Kidney capillary endothelial cell (primary cell): ENCODE measurements at places on chromosomes 6 and 20.

DNA sequence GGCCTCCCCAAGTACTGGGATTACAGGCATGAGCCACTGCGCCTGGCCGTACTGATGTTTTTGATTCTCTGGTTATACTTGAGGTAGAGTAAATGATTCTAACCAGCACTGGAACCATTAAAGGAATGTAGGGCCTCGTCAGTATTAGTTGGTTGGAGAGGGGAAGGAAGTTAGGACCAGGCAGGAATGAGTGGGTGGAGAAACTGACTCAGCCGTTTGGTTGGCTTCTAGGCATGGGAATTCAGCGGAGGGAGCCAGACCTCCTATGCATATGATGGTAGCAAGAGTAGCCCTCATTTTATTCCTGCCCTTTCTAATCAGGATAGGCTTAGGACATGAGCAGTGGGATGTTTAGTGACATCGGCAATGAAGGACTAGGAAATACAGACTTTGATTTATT lies 19.0 kb upstream of the SERINC3 start:
- peak; percentile 72 for DNase-seq

GRCh38 chr6:44072452-44072958 lies 54.7 kb downstream of the MRPL14 start:
- no peak for DNase-seq

DNA sequence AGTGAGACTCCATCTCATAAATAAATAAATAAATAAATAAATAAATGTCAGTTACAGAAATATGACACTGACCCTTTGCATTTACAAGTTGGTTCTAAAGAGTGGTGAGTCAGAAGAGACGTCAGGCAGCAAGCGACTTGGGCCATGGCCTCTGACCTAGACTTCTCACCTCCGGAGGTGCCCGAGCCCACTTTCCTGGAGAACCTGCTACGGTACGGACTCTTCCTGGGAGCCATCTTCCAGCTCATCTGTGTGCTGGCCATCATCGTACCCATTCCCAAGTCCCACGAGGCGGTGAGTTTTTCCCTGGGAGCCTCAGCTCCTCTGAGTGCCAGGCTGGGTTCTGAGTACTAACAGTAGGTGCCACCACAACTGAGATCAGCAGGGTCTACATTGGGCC lies 11.7 kb downstream of the MANBAL start:
- DNase-seq: no peak

GRCh38 chr6:6972456-6972855 lies 135.3 kb upstream of the RREB1 start:
- no peak for DNase-seq

DNA sequence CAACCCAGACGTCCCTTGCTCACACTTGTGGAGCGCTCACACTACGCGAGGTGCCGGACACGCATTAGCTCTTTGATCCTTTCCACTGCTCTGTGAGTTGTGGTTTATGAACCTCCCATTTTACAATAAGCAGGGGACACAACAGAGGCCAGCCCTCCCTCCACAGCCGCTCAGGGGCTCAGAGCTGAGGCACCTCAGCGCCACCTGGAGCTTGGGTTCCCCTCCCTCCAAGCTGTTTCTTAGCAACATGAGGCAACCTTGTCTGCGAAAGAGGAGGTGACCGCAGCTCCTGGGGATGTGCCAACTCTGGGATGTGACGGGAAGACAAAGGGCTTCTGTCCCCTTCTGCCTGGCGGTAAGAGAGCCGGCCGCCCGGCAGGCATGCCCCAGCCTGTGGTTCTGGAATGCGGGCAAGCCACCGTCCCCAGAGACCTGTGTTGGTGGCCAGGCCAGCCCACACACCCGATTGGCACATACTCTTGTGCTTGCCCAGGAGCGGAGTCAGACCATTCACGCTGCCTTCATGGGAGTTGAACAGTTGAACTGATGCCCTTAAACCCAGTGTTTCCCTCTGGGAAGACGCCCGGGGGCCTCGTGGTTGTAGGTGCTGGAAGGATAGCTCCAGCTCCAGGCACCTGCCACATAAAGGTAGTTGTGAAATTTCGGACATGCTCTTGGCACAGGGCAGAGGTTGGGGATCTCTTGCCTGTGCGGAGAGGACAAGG lies 44.5 kb downstream of the RBM38 start:
- DNase-seq: no peak

GRCh38 chr6:11752360-11752759 lies 26.2 kb downstream of the ADTRP start:
- DNase-seq: no peak

DNA sequence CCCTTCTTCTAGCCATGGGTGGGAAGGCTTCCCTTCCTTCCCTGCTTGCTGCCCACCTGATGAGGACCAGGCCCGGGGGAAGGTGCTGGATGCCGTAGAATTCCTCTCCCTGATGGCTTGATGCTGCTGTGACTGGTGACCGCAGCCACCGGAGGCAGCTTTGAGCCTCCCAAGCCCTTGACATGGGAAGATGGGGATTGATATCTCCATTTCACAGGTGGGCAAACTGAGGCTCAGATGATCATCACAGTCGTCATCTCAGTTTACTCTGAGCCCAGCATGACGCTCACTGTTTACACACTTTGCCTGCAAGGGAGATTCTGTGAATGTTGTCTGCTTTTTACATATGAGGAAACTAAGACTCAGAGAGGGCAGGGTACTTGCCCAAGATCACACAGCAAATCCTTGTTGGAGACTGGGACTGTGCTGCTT lies 43.9 kb downstream of the SRC start:
- DNase-seq: no peak

DNA sequence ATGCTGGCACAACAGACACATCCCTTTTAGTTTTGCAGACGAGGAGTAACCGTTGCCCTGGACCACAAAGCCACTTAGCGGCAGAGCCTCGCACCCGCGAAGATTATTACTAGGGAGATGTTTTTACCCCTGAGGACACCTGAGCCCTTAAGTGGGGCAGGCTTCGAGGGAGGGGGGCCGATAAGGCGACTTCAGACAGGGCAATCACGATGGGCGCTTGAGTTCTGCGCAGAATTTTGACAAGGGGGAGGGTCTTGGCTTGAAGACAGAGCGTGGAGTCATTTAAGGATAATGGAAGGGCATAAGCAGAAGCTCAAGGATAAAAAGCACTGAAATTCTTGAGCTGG lies 650 bp upstream of the TTK start:
- DNase-seq: no peak

DNA sequence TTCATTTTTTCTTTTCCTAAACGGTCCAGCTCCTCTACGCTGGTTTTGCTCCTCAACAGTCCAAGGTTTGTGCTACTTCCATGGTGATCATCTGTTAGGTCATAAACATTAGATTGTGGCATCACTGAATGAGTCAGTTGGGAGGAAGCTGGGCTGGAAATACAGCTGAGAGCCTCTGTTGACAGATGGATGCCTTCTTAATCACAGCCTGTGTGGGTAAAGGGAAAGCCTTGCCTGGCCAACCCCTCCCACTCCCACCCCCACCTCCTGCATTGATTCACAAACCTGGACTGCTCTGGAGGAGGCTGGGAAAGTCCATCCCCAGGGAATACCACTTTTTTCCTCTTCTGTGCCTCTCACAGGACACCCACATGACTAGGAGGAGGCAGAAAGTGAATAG lies 180.6 kb upstream of the CCN2 start:
- peak; percentile 96 for DNase-seq
